ENCODE measurements at places on chromosomes 5 and 9.

DNA sequence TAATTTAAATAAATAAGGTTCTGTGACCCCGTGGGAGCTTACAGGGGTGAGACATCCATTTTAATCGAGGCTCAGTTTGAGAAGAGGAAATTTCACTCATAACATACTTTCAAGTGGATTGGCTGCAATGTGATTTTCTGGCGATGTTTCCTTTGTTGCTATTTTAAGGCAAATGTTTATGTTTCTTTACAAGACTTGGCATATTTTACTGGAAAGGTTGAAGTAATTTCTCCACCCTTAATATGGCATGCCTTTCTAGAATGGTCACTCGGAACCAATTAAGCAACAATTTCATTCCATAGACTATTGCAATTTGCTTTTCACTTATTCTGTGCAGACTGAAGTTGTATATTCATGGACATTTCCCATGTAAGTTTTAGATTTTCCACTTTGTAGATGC lies 438.0 kb upstream of the WWC1 start:
- DNase-seq: no peak

DNA sequence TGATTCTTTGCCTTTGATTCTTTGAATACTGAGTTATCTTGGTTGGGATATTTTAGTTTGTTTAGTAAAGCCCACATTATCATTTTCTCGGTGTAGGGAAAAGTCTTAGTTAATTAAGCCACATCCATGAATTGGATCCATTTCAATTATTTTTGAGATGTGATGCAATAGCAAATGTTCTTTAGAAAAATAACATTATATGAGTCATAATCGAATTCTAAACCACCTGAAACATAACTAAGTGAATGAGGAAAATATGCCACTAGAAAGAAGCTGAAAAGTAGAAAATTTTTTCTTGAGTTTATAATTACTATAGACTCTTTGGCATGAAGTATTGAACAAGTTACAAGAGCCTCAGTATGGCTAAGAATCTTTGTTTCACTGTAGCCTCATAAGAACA lies 17.5 kb upstream of the CCDC192 start:
- no peak for DNase-seq

GRCh38 chr9:133340256-133340655 lies 4.3 kb upstream of the SURF6 start:
- no peak for DNase-seq

DNA sequence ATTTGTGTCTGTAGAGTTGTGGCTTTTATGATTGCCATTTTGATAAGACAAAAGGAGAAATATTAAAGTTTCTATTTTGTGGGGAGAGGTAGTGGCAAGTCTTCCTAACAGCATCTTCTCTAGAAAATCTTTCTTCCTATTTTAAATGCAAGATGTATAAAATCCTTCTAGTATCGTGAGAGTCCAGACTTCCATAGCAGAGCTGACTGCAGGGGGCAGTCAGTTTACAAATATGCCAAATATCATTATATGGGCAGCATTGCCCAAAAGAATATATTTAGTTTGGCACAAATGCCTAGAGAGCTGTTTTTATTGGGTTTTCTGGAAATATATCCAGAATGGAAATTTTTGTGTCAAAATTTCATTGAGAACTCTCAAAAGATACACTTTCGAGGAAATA lies 82.1 kb upstream of the ALDH1A1 start:
- no peak for DNase-seq

- no peak for DNase-seq
These were observed 82.1 kb downstream of the HRH2 start for GRCh38 chr5:175740014-175740413.

DNA sequence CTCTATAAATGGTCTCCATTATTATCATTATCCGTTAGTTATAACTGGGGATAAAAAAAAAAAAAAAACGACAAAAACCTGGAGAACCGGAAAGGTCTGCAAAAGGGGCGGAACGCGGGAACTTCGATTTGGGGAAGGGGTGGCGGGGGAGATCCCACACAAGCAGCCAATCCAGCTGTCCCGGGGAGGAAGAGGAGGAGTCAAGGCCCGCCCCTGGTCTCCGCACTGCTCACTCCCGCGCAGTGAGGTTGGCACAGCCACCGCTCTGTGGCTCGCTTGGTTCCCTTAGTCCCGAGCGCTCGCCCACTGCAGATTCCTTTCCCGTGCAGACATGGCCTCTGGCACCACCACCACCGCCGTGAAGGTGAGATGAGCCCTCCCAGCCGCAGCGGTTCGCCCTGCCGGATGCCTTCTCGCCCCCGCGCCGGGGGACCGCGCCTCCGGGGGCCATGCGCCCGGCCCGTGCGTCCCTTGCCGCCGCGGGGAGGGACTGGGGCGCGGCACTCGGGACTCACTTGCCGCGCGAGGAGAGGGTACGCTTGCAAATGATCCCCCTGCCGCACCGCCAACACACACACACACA lies at the start of gene MTAP:
Gene MTAP, plus strand, starts transcription at position 219 of the 583 bp plus-strand sequence. Its CDS starts 113 bp downstream, at position 332.
- DNase-seq: peak; percentile 59

GRCh38 chr5:59104400-59105127 lies 521.7 kb downstream of the RAB3C start:
- no peak for DNase-seq

- no peak for DNase-seq
These were observed 105.4 kb upstream of the SPOCK1 start for GRCh38 chr5:137604348-137605095.

GRCh38 chr9:77805810-77806209 lies 157.7 kb upstream of the GNA14 start:
- DNase-seq: no peak

- DNase-seq: no peak
These were observed 33.4 kb upstream of the CDC42SE2 start for GRCh38 chr5:131230406-131230805.

GRCh38 chr9:22203371-22204138 lies 194.4 kb upstream of the CDKN2B start:
- no peak for DNase-seq

GRCh38 chr9:15961217-15961616 lies 408.4 kb downstream of the CCDC171 start:
- DNase-seq: no peak

DNA sequence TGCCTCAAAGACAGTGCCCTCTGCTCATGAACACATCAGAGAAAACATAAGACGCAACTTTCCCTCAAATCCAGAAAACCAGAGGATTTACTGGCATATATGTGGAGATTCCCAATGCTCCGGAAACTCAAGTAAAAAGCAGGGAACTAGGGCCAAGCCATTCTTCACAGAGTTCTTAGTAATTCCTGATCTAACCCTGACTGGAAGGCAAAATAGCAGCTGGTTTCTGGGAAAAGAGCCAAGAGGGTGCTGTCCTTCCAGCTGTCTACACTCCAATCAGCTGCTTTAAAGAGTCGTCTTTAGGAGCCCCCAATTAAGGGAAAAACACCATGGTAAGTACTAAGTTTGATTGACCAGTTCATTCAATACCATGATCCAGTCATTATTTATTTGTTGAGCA lies 49.6 kb downstream of the GNA14 start:
- no peak for DNase-seq
